H9 (cell line): ENCODE measurements at places on chromosomes 1 and 21. TPM values are rescaled to one million over a fixed set of nuclear protein-coding genes. Genes with fewer than 3 reads are reported as not detected.
A peak's percentile ranks its signal among the peaks of the same experiment; 100 is the strongest.

DNA sequence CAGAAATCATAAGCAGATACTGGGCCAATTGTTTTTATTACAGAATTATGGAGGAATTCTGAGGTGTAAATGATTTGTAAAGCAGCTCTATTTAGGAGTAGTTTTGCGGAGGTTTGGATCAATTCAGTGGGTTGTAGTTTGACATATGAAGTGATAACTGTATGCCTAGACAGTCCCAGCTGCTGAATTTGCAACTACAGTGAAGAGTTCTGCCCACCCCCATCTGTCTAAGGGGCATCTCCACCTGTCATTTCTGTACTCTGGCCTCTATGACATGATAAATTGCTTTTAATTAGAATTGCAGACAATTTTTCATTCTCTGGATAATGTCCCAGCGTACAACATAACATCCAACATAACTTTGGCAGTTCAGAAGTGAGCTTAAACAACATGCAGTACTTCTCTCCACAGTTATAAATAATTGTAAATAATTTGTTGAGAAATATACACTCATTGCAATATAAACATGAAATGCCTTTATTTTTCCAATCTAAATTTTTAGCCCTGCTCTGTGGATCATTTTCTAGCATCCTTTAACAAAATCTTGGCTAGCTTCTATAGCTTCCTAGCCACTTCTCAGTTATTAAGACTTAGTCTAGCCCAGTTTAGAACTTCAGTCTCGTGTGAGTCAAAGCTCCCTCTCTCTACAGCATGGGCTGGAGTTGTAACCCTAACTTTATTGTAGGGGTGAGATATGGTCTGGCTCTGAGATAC, 52.3 kb downstream of the PDE4B start:
- H3K4me1 ChIP-seq = no peaks in the 10 kb centered on the region
- H3K27ac ChIP-seq = no peak overlapping the region
- H3K4me3 ChIP-seq = no peak overlapping the region
- no peaks in the 10 kb centered on the region for H3K27me3 ChIP-seq

GRCh38 chr1:168243198-168243597, 17.4 kb downstream of the SFT2D2 start:
- no peak overlapping the region for H3K4me3 ChIP-seq
- H3K27me3 ChIP-seq = no peaks in the 10 kb centered on the region
- no peaks in the 10 kb centered on the region for H3K4me1 ChIP-seq
- DNase-seq = no peak
- H3K27ac ChIP-seq = no peak overlapping the region

- no peak overlapping the region for H3K4me3 ChIP-seq
- no peaks in the 10 kb centered on the region for H3K4me1 ChIP-seq
Observed at GRCh38 chr1:224387943-224388342, 31.3 kb downstream of the CNIH4 start.

DNA sequence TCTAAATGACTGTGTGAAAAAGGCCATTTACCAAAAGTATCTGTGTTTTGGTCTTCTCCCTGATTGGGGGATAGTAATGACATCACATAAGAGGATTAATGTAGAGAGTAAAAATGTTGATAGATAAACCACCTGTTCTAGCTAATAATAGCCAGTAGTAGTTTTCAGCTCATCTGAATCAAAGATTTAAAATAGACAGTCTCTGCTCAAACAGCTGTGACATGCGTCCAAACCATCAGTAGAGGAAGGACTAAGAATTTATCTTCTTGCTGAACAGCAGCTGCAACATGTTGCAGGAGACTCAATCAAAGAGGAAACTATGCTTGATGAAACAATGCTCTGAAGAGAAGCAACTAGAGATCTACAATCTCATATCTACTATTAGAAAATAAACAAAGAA, 21.4 kb downstream of the TMPRSS15 start:
- no peak overlapping the region for H3K4me3 ChIP-seq
- no peak for DNase-seq
- no peak overlapping the region for H3K27ac ChIP-seq
- no peaks in the 10 kb centered on the region for H3K4me1 ChIP-seq

GRCh38 chr1:40684669-40685068, 6.8 kb upstream of the NFYC start:
- DNase-seq = no peak
- no peaks in the 10 kb centered on the region for H3K4me1 ChIP-seq
- no peak overlapping the region for H3K4me3 ChIP-seq
- no peak overlapping the region for H3K27ac ChIP-seq

DNA sequence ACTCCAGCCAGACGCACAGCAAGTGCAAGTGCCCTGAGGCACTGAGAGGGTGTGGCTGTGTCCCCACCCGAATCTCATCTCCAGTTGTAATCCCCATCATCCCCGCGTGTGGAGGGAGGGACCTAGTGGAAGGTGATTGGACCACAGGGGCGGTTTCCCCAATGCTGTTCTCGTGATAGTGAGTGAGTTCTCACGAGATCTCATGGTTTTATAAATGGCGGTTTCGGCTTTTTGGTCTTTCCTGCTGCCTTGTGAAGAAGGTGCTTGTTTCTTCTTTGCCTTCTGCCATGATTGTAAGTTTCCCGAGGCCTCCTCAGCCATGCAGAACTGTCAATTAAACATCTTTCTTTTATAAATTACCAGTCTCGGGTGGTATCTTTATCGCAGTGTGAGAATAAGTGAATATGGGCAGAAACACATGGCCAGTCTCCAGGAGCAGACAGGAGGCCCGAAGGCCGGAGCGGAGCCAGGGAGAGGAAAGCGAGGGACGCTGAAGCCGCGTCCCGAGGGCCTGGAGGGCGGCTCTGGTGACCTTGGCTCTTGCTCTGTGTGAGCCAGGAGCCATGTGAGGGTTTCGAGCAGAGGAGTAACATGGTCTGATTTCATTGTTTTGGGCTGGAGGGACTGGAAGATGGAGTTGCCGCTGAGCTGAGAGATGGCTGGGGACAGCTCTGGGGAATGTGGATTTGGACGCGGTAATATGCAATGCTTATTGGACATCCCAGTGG, 76.0 kb upstream of the C1orf174 start:
- H3K4me3 ChIP-seq = no peak overlapping the region
- DNase-seq = no peak
- no peaks in the 10 kb centered on the region for H3K27me3 ChIP-seq
- H3K36me3 ChIP-seq = no peaks in the 10 kb centered on the region
- H3K4me1 ChIP-seq = no peaks in the 10 kb centered on the region
- no peak overlapping the region for H3K27ac ChIP-seq

DNA sequence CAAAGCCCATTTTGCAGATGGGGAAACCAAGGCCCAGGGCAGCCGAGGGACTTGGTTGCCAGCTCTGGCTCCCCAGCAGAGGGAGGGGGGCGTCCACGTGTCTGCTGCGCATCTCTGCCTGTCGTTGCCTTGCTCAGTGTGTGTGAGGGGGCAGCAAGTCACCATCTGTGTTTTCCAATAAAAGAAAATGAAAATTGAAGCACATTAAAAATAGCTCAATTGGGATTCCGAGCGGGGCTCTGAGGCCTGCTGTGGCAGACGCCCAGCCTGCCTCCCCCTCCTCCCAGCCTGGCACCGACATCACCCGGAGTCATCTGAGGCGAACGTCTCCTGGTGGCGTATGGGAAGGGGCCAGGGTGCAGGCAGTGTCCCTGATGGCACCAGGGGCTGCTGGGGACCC, 51.2 kb downstream of the EPHB2 start:
- H3K36me3 ChIP-seq = no peaks in the 10 kb centered on the region
- no peaks in the 10 kb centered on the region for H3K27me3 ChIP-seq
- H3K4me1 ChIP-seq = no peaks in the 10 kb centered on the region
- no peak overlapping the region for H3K27ac ChIP-seq

GRCh38 chr1:217014066-217014465, 290.8 kb upstream of the ESRRG start:
- H3K36me3 ChIP-seq = no peaks in the 10 kb centered on the region
- H3K4me1 ChIP-seq = no peaks in the 10 kb centered on the region
- H3K4me3 ChIP-seq = no peak overlapping the region
- no peaks in the 10 kb centered on the region for H3K27me3 ChIP-seq
- no peak overlapping the region for H3K27ac ChIP-seq
- DNase-seq = no peak

- no peaks in the 10 kb centered on the region for H3K4me1 ChIP-seq
- no peak overlapping the region for H3K27ac ChIP-seq
- H3K36me3 ChIP-seq = no peaks in the 10 kb centered on the region; the same call in 2 of the 3 replicates
- DNase-seq = no peak
Observed at GRCh38 chr1:77556045-77556444, 126.4 kb downstream of the ZZZ3 start.

- H3K27me3 ChIP-seq = no peaks in the 10 kb centered on the region
- H3K4me3 ChIP-seq = no peak overlapping the region
- H3K27ac ChIP-seq = no peak overlapping the region
- no peaks in the 10 kb centered on the region; the same call in 1 of the 2 replicates for H3K4me1 ChIP-seq
- no peak for DNase-seq
Observed at GRCh38 chr21:38486221-38486620, 12.1 kb downstream of the ERG start.

GRCh38 chr21:36076878-36077655, 7.2 kb downstream of the CBR1 start:
- H3K4me3 ChIP-seq = no peak overlapping the region
- H3K27me3 ChIP-seq = no peaks in the 10 kb centered on the region
- peaks cover 5% of the 10 kb centered on the region for H3K4me1 ChIP-seq

- no peaks in the 10 kb centered on the region for H3K36me3 ChIP-seq
- H3K4me3 ChIP-seq = no peak overlapping the region
- no peak overlapping the region for H3K27ac ChIP-seq
- H3K4me1 ChIP-seq = peaks cover 3% of the 10 kb centered on the region; the same call in 1 of the 2 replicates
- no peak for DNase-seq
Observed at GRCh38 chr1:232909752-232910151, 40.7 kb upstream of the NTPCR start.

DNA sequence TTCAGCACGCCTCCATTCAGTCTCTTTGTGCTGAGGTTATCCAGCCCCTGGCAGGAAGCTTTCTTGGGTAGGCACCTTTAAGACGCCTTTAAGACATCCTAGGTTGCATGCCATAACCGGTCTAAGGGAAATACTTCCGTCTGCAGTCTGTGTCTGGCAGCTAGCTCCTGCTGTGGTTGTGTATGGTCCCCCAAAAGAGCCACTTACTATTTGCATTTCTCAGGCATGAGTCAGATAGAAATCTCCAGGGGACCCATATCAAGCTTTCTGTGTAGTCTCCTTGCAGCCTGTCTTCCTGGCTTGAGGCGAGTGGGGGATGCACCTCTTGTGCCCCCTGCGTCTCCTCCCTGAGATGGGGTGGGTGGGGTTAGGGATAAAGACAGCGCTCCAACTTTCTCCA, 10.0 kb upstream of the RYR2 start:
- H3K36me3 ChIP-seq = no peaks in the 10 kb centered on the region
- peak; percentile 62 for DNase-seq
- H3K4me1 ChIP-seq = peaks cover 9% of the 10 kb centered on the region; the same call in 1 of the 2 replicates

- H3K4me1 ChIP-seq = no peaks in the 10 kb centered on the region
- H3K4me3 ChIP-seq = no peak overlapping the region
- peak; percentile 34 for DNase-seq
- H3K36me3 ChIP-seq = no peaks in the 10 kb centered on the region
Observed at GRCh38 chr1:116261227-116261626, 111.8 kb upstream of the ATP1A1 start.

DNA sequence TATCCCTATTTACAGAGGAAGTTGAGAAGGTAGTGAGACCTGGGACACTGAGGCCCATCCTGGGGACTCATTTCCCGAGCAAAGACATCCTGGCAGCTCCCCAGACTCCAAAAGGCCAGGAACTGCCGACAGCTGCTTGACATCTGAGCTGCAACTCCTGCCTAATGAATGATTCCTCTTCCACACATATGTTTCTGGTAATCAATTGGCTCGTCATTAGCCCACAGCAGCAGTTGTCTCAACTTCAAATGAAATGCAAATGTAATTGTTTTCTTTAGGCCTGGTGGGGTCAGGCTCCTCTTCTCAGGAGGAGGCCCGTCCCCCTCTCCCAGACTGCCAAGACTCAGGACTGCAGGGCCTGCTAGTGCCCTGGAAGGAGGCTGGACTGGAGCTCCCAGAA, 61.8 kb upstream of the DISP3 start:
- no peaks in the 10 kb centered on the region for H3K36me3 ChIP-seq
- H3K27ac ChIP-seq = no peak overlapping the region
- H3K27me3 ChIP-seq = no peaks in the 10 kb centered on the region
- no peak overlapping the region for H3K4me3 ChIP-seq

DNA sequence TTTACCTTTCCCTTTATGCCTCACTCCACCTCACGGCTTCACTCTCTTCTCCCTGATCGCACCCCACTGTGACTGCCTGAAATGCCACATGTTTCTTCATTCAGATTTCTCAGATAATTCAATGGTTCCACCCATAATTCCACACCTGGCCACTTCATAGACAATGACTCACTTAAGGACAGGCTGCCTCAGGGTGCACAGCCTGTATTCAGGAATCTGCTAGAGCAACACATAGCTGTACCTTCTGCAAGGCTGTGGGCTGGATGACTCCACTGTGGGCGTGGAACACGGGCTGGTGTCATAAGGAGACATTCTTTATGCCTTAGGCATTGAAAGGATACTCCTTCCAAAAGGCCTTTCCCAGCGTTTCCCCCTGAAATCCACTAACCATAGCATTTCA, 36.1 kb downstream of the L1TD1 start:
- no peak overlapping the region for H3K4me3 ChIP-seq
- H3K4me1 ChIP-seq = peaks cover 4% of the 10 kb centered on the region; the same call in 1 of the 2 replicates
- H3K27me3 ChIP-seq = no peaks in the 10 kb centered on the region
- DNase-seq = no peak
- peaks cover 17% of the 10 kb centered on the region for H3K36me3 ChIP-seq

GRCh38 chr1:91928026-91928425, 21.2 kb upstream of the BRDT start:
- no peak overlapping the region for H3K4me3 ChIP-seq
- H3K27me3 ChIP-seq = no peaks in the 10 kb centered on the region
- no peak for DNase-seq
- H3K4me1 ChIP-seq = no peaks in the 10 kb centered on the region

GRCh38 chr1:29981586-29982239, 741.7 kb downstream of the MATN1 start:
- peaks cover 10% of the 10 kb centered on the region; the same call in 1 of the 2 replicates for H3K4me1 ChIP-seq
- H3K36me3 ChIP-seq = no peaks in the 10 kb centered on the region; the same call in 1 of the 3 replicates
- no peak overlapping the region for H3K4me3 ChIP-seq
- no peak overlapping the region for H3K27ac ChIP-seq
- no peak for DNase-seq

DNA sequence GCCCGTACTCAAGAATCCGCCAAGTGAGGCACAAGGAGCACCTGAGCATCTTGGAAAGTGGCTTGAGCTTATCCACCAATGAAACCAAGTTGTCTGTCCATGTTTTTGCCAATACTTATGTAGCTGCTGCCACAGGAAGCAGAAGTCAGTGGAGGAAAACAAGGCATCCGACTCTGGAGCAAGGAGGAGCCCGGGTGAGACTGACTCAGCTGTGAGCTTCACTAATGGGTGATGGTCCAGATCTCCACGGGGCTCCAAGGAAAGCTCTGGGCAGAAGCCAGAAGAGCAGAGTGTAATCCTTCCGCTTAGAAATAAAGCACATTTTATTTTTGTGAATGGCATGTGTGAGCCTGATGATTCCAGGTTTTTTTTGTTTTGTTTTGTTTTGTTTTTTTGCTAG, 12.3 kb upstream of the SSR2 start:
- H3K27me3 ChIP-seq = no peaks in the 10 kb centered on the region

GRCh38 chr1:56819387-56819899, at the start of gene FYB2:
TSS of gene FYB2 (minus strand) at chr1:56819404. CDS start at chr1:56819290, 114 bp downstream.
- 0 out of 2 replicates have a peak, but pooled peaks cover 4% of the 10 kb centered on the region for H3K36me3 ChIP-seq
- no peak within 1 kb of the TSS for H3K27ac ChIP-seq
- H3K27me3 ChIP-seq = no peaks in the 10 kb centered on the region
- peak; percentile 89 for DNase-seq

GRCh38 chr1:170494369-170494768, 37.6 kb upstream of the GORAB start:
- no peaks in the 10 kb centered on the region; the same call in 1 of the 2 replicates for H3K4me1 ChIP-seq
- H3K27me3 ChIP-seq = no peaks in the 10 kb centered on the region
- no peak overlapping the region for H3K27ac ChIP-seq
- no peak overlapping the region; the same call in 2 of the 3 replicates for H3K4me3 ChIP-seq

ACTL8 gene
- 0.26 TPM in 1 of 2 replicates, not detected in the other for total RNA-seq

IL19 gene
- total RNA-seq = not detected in 2 replicates

KIF14 gene
- 17.9 and 18.2 TPM in 2 replicates for total RNA-seq

ZBTB8A gene
- 11.1 and 11.3 TPM in 2 replicates for total RNA-seq

YY1AP1 gene
- 57.5 and 62.0 TPM in 2 replicates for total RNA-seq

LCE3D gene
- not detected in 2 replicates for total RNA-seq
